ENCODE measurements at places on chromosomes 5 and 9. TPM values are rescaled to one million over a fixed set of nuclear protein-coding genes. Genes with fewer than 3 reads are reported as not detected.

Gene NDST1
- total RNA-seq, result 104 TPM

Gene CHMP5
- total RNA-seq, result 55.9 TPM

Gene ACTBL2
- total RNA-seq, result not detected

Gene PCDHGA1
- total RNA-seq, result 0.38 TPM

Gene MAP1B
- total RNA-seq, result 1,477 TPM

Gene STKLD1
- total RNA-seq, result not detected

Gene BTNL9
- total RNA-seq, result 174 TPM

Gene MUSK
- 0.22 TPM for total RNA-seq

Gene PCDH1
- 9.5 TPM for total RNA-seq

Gene TSC1
- 43.4 TPM for total RNA-seq

Gene NME5
- total RNA-seq, result 2.0 TPM

Gene NRG2
- total RNA-seq, result 4.1 TPM

Gene LCNL1
- not detected for total RNA-seq

Gene SDHA
- 71.6 TPM for total RNA-seq

Gene CARTPT
- not detected for total RNA-seq

Gene ZNF366
- 14.7 TPM for total RNA-seq

Gene ZNF300
- total RNA-seq, result 4.4 TPM

Gene PTCD2
- total RNA-seq, result 9.9 TPM

Gene ADAMTS2
- total RNA-seq, result 56.5 TPM

Gene IL9
- total RNA-seq, result not detected

Gene HMMR
- total RNA-seq, result not detected

Gene LCN10
- total RNA-seq, result 8.6 TPM

Gene FOXI1
- total RNA-seq, result not detected

Gene DCANP1
- not detected for total RNA-seq

Gene MLANA
- not detected for total RNA-seq

Gene CD180
- 11.0 TPM for total RNA-seq

Gene SPINK13
- total RNA-seq, result 2.4 TPM

Gene RASGRF2
- total RNA-seq, result 28.4 TPM

Gene RFESD
- total RNA-seq, result 3.5 TPM

Gene DIAPH1
- total RNA-seq, result 65.0 TPM

Gene ELOVL7
- 12.1 TPM for total RNA-seq

Gene IFNB1
- not detected for total RNA-seq

Gene PDE6A
- not detected for total RNA-seq

Gene GARIN3
- total RNA-seq, result not detected

Gene HK3
- 20.3 TPM for total RNA-seq

Gene SAPCD2
- 0.19 TPM for total RNA-seq

Gene FSD1L
- total RNA-seq, result 4.6 TPM

Gene GABRB2
- 0.75 TPM for total RNA-seq

Gene FST
- 14.3 TPM for total RNA-seq

Gene NUTM2F
- total RNA-seq, result not detected

Gene PKD2L2
- not detected for total RNA-seq

Gene FGD3
- 15.6 TPM for total RNA-seq

Gene PTGER4
- total RNA-seq, result 32.6 TPM

Gene IGFBPL1
- total RNA-seq, result not detected

Gene RNF38
- 29.1 TPM for total RNA-seq

Gene TUSC1
- total RNA-seq, result 11.9 TPM

Gene CTSV
- 1.0 TPM for total RNA-seq

Gene PCDH12
- total RNA-seq, result 2.4 TPM

Gene CDKN2B
- 45.2 TPM for total RNA-seq

Gene IL4
- total RNA-seq, result not detected

Gene PDE8B
- 74.8 TPM for total RNA-seq

Gene CCL27
- not detected for total RNA-seq

Gene DIPK1B
- total RNA-seq, result 4.1 TPM

Data from subcutaneous adipose tissue (tissue), 4 donors.